ENCODE measurements at places on chromosomes 2 and 18.

DNA sequence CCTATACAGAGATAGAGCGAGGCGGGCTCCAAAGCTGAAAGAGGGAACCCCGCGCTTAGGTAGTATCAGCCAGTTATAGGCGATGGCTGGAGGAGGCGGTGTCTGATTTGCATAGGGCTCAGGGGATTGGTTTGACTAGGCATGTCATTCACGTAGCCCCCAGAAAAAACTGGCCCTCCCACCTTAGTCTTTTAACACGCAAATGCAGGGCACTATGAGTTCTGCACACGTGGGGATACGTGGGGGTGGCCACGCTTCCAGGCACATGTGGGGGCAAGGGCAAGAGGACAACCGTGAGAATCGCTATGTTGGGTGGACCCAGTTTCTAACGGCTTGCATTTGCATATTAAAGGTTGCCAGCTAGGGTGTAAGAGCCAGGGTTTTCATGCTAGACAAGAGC lies 56.7 kb upstream of the MSTN start:
- no peak for DNase-seq

GRCh38 chr2:44118257-44118656 lies 50.4 kb upstream of the PPM1B start:
- DNase-seq, result no peak

DNA sequence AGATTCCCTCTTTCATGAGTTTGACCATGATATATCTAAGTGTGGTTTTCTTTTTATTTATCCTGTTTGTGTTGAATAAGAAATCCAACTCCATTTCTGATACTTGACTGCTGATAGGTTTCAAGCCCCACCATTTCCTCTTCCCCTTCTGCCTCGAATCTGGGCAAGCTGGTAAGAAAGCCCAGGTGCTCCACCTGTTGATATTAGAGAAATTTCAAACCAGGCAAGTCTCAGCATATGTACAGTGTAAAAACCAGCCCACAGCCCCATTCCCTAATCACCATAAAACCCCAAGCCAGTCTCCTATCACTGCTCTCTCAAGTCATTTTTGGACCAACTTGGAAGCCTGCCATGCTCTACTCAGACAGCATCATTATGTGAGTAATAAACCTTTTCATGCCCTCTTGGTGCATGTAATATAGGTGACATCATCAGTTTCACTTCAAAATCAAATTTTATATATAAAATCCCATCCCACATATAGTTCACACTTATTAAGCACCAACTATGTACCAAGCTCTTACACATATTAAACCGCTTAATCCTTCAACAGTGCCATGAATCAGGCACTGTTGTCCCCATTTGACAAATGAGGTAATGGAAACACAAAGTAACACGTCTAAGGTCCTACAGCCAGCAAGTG lies 46.6 kb downstream of the SMAD2 start:
- DNase-seq, result no peak

GRCh38 chr2:47094511-47095142 lies 60.5 kb downstream of the STPG4 start:
- DNase-seq, result no peak

GRCh38 chr2:120514521-120514920 lies 168.6 kb downstream of the INHBB start:
- no peak for DNase-seq

DNA sequence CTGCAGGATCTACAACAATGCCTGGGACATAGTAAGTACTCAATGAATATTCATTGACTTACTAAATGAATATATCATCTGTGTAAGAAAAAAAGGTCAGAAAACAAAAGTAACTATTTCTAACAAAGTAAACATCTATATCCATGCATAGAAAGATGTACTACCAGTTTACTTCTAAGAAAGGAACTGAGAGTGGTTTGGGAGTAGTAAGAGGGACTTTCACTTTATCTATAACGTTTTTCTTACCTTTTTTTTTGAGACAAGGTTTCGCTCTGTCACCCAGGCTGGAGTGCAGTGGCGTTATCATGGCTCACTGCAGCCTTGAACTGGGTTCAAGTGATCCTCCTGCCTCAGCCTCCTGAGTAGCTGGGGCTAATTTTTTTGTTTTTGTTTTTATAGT lies 25.7 kb downstream of the DHX57 start:
- DNase-seq, result no peak
